ENCODE measurements at places on chromosomes 7 and 10.

- DNase-seq, result no peak
Measured at GRCh38 chr7:50298811-50299562, 5.5 kb upstream of the IKZF1 start.

GRCh38 chr7:138945821-138946220 is 35.4 kb downstream of the KIAA1549 start:
- DNase-seq, result no peak

- no peak for DNase-seq
Measured at GRCh38 chr10:4947039-4947634, 16.1 kb upstream of the AKR1C1 start.

DNA sequence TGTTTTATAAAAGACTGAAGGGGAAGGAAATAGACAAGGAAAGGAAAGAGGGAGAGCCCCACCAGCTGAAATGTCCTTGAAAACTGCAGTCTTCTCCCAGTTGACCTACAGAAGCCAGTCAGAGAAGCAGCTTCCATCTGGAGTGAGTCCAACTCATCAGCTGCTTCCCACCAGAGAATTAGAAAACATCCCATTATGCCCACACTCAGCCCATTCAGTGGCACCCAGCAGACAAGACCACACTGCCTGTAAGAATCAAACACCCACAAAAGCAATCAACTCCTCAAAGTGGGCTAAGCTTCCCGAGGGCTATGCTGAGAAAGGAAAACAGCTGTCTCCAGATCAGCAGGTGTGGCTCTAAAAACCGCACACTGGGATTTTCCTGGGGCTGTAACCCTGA is 29.6 kb upstream of the TMEM213 start:
- peak; percentile 37 for DNase-seq

DNA sequence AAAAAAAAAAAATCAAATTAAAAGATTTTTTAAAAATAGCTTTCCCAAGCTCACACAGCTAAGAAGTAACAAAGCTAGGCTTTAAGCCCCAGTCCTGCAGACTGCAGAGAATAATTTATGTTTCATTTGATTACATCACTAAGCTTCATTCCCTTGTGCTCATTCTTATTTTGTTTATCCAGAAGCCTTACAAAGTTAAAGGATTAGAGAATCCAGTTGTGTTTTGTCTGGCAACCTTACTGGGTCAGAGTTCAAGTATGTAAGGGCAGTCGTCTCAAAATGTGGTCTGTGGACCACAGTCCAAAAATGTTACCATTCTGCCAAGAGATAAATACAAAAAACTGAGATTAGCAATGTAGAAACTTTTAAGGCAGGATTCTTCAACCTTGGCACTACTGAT is 32.1 kb upstream of the EZH2 start:
- no peak for DNase-seq

- no peak for DNase-seq
Measured at GRCh38 chr10:91406322-91406721, 3.8 kb upstream of the HECTD2 start.

- DNase-seq, result no peak
Measured at GRCh38 chr7:44056681-44057080, 8.7 kb downstream of the PGAM2 start.

DNA sequence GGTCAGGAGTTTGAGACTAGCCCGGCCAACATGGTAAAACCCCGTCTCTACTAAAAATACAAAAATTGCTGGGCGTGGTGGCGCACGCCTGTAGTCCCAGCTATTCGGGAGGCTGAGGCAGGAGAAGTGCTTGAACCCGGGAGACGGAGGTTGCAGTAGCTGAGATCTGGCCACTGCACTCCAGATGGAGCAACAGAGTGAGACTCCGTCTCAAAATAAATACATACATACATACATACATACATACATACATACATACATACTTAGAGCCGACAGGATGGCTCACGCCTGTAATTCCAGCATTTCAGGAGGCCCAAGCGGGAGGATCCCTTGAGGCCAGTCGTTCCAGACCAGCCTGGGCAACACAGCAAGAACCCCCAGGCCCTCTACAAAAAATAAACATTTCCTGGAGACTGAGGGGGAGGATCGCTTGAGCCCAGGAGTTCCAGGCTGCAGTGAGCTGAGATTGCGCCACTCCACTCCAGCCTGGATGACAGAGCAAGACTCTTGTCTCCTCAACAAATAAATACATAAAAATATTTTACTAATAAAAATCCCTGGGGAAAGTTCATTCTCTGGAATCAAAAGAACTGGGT is 90.9 kb upstream of the TNRC18 start:
- no peak for DNase-seq

GRCh38 chr10:125060826-125061556 is 99.4 kb downstream of the CTBP2 start:
- DNase-seq, result peak; percentile 90

DNA sequence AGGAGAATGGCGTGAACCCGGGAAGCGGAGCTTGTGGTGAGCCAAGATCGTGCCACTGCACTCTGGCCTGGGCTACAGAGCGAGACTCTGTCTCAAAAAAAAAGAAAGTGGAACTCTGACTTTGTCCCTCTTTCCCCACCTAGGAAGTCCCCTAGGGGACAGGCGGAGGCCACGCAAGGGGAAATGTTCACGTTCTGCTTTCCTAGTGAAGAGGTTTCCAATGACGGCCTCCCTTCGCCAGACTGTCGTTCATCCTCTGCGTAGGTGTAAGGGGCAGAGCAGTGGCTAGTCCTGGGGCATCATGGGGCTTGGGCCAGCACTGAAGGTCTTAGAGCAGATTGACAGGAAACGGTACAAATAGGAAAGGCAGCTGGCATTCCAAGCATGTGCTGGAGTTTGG is 30.6 kb downstream of the SUFU start:
- no peak for DNase-seq

DNA sequence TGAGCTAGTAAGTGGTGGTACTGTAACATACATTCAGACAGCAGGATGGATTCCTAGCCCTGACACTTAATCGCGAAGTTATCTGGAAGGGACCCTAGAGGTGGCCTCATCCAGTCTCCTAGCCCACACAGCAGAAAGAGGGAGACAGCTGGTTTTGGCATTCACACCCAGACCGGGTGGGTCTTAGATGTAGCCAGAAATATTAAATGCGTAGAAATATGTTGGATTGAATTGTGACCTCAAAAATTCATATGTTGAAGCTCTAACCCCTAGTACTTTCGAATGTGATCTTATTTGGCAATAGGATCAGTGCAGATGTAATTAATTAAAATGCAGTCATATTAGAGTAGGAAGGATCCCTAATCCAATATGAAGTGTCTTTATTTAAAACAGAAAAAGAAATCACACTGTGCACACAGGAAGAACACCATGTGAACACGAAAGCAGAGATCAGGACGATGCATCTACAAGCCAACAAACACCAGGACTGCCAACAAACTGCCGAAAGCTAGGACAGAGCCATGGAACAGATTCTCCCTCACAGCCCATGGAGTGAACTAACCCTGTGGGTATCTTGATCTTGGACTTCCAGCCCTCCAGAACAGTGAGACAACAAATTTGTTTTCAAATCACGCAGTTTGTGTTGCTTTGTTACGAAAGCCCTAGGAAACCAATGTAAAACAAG is 2.9 kb upstream of the XPNPEP1 start:
- DNase-seq, result no peak

- DNase-seq, result peak; percentile 30
Measured at GRCh38 chr10:104657457-104657856, 16.4 kb downstream of the SORCS3 start.

- peak; percentile 52 for DNase-seq
Measured at GRCh38 chr7:30694218-30694745, 12.0 kb upstream of the CRHR2 start.

DNA sequence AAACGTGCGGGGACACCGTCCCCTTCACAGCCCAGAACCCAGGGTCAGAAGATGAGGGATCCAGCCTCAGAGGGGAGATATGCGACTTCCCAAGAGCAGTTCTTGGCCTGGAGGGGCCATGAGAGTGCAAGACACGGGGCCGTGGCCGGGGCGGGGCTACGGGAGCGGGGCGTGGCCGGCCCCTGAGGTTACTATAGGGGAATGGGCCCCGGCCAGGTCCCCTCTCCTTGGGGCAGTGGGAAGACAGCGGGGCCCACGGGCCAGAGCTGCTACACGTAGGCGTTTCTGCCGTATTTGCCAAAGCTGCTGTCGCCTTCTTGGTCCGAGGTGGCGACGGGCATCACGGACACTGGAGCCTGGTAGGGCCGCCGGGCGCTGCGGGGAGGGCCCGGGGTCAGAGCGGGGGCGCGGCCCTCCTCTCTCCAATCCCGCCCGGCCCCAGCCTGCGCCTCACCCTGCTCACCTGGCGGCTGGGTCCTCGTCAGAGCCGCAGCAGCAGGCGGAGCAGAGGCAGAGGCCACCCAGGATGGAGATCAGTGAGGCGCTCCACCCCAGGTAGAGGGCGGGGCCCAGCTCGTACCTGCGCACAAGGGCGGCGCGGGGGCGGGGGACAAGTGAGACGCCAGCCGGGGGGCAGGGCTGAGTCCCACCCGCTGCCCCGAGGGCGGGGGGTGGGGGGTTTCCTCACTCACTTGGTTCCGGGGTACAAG is 5.3 kb downstream of the CLDN15 start:
- peak; percentile 37 for DNase-seq

GRCh38 chr7:95509199-95509598 is 23.5 kb downstream of the ASB4 start:
- peak; percentile 82 for DNase-seq

GRCh38 chr10:86083206-86083605 is 283.4 kb downstream of the GRID1 start:
- no peak for DNase-seq

DNA sequence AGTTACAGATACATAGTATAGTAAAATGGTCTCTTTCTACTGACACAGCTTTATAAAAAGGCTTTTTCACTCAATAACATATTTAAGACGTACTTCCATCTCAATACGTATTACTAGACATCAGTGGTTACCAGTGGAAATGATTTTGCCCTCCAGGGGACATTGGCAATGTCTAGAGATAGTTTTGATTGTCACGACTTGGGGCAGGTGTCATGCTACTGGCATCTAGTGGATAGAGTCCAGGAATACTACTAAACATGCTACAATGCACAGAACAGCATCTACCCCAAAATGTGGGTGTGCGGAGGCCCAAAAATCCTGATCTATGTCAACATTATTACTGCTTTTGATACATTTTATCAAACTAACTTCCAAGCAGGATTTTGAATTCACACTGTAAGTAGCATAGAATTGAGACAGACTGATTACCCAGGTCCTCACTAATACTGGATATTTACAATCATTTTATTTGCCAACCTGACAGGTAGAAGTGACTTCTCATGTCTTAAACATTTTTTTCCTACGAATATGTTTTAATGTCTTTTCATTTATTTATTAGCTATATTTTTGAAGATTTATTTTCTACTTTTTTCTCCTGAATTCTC is 53.8 kb downstream of the HGF start:
- no peak for DNase-seq

DNA sequence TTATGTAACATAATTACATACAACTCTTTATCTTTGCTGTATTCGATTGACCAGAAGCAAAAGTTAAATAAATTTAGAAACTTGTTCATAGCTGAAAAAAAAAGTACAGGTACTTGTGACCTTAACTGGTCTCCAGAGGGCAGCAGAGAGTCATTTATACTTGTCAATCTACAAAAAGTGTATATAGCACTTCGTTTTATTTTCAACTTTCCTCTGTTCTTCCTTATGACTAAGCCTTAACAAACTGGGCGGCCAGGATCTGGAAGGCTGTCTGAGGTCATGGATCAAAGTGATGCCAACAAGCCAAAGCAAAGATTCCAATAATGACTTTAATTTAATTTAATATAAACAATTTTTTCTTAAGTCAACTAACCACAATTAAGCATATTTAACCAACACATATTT is 29.8 kb downstream of the C10orf67 start:
- DNase-seq, result peak; percentile 88

- no peak for DNase-seq
Measured at GRCh38 chr7:55570218-55570873, 2.0 kb downstream of the VOPP1 start.

DNA sequence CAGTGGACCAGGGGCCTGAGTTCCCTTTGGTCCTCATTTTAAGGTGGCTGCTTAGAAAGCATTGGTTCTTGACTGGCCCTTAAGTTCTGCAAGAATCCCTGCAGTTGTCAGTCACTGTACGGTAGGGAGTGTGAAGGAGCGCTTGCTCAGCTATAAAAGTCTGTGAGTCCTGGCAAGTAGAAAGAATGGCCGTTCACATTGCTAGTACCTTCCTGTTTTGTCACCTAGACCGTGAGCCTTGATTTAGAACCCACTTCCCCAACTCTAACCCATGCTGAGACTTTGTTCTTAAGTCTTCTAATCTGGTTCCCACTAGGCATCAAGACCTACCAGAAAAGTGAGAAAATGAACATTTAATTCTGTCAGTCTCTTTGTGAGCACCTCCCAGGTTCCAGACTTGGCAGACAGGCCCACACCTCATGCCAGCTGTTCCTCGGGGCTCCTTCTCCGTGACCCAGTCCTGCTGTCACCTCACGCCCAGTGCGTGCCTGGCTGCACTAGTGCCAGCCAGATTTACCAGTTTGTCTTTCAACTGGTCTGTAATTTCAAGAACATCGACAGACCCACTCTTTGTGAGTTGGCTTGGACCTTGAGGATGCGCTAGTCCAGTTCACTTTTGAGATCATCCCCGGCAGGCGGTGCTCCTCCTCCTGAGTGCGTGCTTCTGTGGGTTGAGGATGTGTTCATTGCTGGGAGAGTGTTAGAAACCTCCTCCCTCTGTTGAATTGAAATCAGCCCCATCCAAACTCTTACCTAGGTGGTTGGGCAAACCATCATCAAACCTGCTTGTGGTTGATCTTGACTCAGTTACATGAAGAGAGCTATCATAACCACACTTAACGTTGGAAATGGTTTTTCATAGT is 78.5 kb downstream of the SHH start:
- no peak for DNase-seq

- no peak for DNase-seq
Measured at GRCh38 chr10:13739183-13739582, 152.4 kb downstream of the PRPF18 start.

DNA sequence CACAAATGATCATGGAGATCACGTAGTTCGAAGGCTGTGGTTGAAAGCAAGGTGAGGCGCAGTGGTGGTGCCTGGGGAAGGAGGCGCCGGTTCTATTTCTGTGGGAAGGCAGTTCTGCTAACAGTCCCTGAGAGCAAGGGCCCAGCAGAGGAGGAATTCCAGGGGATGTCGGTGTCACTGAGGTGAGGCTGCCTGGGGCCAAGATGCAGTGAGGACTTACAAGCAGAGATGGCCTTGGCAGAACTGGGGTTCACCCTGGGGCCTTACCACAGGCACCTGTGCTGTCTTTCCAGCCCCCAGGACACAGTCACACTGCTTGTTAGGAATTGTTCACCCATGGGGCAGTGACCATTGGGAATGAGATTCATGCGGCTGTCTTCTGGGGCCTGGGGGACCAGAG is 26.7 kb downstream of the GBX1 start:
- no peak for DNase-seq

GRCh38 chr10:360653-361052 is 225.4 kb downstream of the ZMYND11 start:
- no peak for DNase-seq

DNA sequence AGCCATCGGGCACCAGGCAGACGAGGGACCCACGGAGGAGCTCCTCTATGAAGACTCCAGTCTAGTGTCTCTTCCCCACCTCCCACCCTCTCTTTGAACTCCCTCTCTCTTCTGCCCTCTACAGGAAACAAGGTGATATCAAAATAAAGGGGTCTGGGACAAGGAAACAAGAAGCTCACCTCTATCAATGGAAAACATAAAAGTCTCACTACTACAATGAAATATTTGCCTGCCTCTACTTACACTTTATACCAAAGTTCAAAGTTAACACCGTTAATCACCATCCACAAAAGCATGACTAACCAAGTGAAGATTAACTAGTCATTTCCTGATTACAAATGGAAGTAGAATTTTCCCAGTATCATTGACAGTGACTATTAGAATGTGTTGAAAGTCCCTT is 82.2 kb downstream of the PARD3 start:
- no peak for DNase-seq

- no peak for DNase-seq
Measured at GRCh38 chr7:101957744-101958525, 140.5 kb downstream of the CUX1 start.
